ENCODE measurements at places on chromosomes 13 and 19.

GRCh38 chr13:45206340-45206739 lies 5.5 kb upstream of the KCTD4 start:
- DNase-seq, result no peak

- no peak for DNase-seq
Measured at GRCh38 chr19:32097011-32097410, 248.4 kb upstream of the ZNF507 start.

GRCh38 chr13:39284801-39285388 lies 246.6 kb downstream of the NHLRC3 start:
- no peak for DNase-seq

DNA sequence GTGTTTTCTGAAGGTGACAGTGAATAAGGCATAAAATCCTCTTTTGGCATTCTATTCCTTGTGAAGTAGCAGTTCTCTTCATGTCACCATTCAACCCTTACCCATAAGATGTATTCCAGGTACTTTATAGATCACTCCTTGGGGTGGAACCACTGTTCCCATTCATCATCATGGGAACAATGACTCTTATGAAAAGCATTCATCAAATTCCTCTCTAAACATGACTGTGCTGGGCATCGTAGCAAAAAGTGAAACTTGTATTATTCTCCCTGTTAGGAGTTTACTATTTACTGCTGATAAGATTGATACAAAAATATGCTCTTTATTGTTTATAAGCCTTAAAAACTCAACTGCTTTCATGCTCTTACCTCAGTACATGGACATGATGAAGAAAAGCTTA lies 793.4 kb downstream of the LIG4 start:
- DNase-seq, result no peak

DNA sequence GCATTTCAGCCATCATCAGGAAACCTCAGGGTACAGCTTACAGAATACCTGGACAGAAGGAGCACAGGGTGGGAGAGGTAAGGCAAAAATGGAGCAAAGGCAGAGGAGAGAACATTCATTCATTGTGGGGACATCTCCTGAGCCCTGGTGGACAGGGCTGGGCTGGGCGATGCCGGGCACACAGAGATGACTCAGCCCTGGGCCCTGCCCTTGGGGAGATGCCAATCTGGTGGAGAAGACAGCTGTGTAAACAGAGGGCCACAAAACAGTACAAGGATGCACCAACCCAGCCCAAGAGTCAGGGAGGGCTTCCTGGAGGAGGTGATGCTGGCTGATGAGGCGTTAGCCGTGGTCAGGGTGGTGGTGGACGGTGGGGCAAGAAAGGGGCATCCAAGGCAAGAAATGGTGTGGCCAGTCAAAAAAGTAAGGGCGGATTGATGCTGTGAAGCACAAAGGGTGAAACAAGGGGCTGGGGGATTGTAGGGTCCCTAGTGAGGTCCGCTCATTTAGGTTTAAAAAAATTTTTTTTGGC lies 3.6 kb upstream of the HAS1 start:
- DNase-seq, result no peak

Measured in progenitor cell of endocrine pancreas (in vitro differentiated cells).